ENCODE measurements at places on chromosomes 6 and 20.

GRCh38 chr6:39908838-39909583 is 25.3 kb downstream of the MOCS1 start:
- DNase-seq: no peak

GRCh38 chr20:37378785-37379598 is 33.1 kb downstream of the SRC start:
- DNase-seq: peak; percentile 64

DNA sequence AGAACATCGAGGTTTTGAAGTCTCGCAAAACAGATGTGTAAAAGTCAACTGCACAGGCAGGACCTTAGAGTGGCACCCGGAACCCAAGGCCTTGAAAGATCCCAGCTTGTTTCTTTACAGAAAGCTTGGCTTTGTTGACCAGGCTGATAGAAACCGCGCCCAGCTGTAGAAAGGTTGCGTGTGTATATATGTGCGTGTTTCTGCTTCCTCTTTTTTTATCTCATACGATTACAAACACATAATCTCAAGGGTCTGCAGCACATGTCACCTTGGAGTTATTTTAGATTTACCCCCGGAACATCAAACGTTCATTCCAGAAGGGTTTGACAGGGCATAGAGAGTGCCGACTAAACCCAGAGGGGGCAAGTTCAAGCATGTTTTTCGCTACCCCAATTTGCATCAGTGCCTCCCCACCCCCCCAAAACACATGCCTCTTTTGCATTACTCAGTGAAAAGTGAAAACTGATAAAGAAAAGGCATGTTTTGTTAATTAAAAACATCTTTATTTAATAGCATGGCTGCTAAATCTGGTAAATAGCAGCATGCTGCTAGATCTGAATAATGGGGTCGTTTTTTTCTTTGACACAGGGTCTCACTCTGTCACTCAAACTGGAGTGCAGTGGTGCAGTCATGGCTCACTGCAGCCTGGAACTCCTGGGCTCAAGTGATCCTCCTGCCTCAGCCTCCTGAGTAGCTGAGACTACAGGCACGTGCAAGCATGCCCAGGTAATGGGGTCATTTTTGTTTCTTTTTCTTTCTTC is 33.2 kb upstream of the NCOA3 start:
- DNase-seq: no peak

DNA sequence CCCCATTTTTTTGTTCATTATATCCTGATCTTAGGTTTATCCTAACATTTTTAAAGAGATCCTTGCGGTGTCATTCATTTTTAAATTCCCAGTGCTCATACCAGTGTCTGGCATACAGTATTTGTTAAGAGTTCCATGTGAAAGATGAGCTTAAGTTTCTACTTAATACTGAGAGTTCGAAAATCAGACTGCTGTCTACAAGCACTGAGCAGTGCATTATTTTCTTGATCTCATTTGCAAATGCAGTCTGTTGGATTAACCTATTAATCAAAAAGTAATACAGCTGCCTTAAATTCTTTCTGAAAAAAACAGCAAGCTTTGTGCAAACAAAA is 663 bp downstream of the COQ3 start:
- DNase-seq: no peak

- DNase-seq: peak; percentile 85
These were observed 279.6 kb upstream of the SULF2 start for GRCh38 chr20:48064929-48065328.

DNA sequence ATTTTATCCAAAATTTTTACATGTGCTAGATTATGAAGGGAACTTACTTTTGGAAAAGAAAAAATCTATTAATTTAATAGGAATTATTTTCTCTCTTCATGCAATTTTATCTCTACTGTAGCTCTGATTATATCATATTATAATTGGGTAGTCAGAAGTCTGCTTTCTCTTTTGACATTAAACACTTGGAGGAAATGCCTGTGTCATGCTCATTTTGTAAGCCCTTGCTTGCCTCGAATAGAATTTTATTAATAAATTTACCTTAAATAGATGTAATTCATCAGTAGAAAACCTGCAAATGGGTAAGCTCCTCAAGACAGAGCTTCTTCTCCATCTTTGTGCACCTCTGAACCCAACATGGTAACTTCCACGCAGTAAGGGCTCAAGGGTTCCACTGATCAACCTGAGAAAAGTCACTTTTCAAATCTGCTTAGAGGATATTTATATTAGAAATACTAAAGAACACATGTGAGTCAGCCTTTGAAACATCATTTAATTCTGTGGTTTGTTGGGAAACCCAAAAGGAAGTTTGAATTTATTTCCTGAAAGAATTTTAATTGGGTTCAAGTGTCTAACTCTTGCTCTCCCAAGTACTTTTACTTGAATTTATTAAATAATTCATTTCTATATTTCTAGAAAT is 266.0 kb downstream of the ALDH8A1 start:
- DNase-seq: no peak

GRCh38 chr6:71373943-71374342 is 85.3 kb downstream of the OGFRL1 start:
- no peak for DNase-seq

GRCh38 chr6:35287671-35288396 is 9.8 kb upstream of the DEF6 start:
- no peak for DNase-seq

- no peak for DNase-seq
These were observed 21.2 kb upstream of the ASF1A start for GRCh38 chr6:118872726-118873125.

- no peak for DNase-seq
These were observed 384.5 kb upstream of the HSF2 start for GRCh38 chr6:122014961-122015360.

GRCh38 chr6:115544765-115545671 is 515.7 kb downstream of the FRK start:
- DNase-seq: no peak

DNA sequence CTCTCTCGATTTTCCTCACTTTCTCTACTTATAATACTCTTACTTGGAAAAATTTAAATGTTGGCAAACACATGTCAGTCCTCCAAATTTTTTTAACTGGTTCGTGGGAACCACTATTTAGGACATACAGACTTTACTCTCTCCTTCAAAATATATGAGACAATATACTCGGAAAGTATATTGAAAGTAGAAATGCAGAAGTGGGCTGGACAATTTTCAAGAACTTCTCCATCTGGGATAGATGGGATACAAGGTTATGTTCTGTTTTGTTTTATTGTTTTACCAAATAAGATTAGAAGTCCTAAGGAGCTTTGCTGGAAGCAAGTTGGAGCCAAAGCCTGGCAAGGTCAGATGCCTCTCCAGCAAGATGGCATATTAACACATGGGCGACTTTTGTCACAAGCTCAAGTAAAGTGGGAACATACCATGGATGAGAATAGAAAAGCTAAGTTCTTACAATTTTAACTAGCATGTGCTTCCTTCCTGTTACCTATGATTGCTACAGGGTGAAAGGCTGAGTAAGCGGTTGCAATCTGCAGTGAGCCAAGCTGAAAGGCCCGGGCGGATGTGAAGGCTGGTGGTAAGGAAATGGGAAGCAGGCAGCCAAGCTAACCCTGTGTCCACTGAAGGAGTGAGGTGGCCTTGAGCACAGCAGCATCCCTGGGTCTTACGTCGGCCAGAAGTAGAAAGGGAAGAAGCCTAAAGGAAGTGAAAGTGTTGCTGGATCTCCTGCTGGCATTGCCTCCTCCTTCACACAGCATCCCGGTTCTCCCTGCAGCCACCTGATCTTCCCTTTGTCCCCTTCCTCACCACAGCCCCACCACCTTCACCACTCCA is 7.1 kb downstream of the MAP3K5 start:
- DNase-seq: no peak

- DNase-seq: no peak
These were observed 249.0 kb upstream of the JARID2 start for GRCh38 chr6:14996892-14997291.

- DNase-seq: no peak
These were observed 50.5 kb upstream of the SSTR4 start for GRCh38 chr20:22984606-22985005.

- DNase-seq: no peak
These were observed 11.7 kb upstream of the SIRPB1 start for GRCh38 chr20:1631309-1632151.

- no peak for DNase-seq
These were observed 10.4 kb downstream of the MRPL14 start for GRCh38 chr6:44116641-44117382.

DNA sequence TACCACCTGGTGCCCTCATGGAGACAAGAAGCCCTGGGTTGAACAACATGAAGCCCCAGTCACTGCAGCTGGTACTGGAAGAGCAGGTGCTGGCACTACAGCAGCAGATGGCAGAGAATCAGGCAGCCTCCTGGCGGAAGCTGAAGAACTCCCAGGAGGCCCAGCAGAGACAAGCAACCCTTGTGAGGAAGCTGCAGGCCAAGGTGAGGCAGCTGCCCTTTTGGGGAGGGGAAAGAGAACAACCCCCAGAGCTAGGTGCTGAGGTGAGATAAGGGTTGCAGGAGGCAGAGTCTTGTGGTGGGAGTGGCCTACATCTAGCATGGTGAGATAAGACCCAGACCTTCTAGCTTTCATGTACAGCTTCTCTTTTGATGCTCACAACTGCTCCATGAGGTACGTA is 7.0 kb downstream of the CEP250 start:
- DNase-seq: no peak

- DNase-seq: no peak
These were observed 180.6 kb downstream of the PTPRK start for GRCh38 chr6:128339635-128340450.

GRCh38 chr6:47862731-47863130 is 80.9 kb downstream of the OPN5 start:
- no peak for DNase-seq

- DNase-seq: peak; percentile 58
These were observed 161.3 kb downstream of the PHACTR3 start for GRCh38 chr20:59765599-59766177.

DNA sequence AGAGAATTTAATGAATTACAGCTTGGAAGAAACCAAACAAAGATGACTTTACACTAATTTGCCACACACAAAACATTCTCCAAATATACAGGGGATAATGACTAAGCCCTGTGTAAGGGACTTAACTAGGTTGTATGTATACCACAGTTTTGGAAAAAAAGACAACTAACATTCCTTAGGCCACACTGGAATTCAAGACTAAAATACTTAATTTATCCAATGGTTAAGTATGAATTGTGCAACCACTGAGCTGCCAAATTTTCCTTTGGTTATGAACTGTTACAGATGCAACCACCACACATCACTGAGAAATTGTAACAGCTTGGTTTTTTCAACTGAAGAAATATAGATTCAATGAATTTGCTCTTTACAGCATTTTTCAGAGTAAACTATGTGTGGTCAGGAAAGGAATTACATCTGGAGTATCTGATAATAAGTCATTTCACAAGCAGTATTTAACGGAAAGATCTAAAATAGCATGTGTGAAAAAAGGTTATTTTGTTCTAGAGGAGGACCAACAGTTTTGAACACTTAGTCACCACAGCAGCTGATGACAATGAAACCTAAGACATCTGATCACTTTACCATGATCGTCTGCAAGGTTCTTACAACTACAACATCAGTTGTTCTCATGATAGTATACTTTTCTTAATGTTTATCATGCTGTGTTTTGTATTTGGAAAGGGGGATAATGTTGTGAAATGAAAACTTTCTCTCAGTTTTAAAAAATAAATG is 318.8 kb downstream of the BCKDHB start:
- no peak for DNase-seq

DNA sequence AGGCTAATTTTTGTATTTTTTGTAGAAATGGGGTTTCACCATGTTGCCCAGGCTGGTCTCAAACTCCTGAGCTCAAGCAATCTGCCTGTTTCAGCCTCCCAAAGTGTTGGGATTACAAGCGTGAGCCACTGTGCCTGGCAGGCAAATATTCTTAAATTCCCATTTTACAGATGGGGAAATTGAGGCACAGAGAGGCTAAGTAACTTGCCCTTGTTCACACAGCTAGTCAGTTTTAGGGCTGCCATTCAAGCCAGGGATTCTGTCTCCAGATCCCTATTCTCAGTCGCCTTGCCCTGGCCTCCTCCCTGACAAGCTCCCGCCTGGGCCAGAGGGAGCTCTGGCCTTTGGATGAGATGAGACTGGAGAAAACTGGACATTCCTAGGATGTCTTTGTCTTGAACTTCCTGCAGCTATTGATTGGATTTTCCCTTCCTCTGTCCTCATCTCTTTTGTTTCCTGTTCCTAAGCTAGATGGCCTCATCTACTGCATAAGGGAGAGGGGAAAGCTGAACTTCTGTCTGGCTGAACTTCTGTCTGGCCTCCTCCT is 90.5 kb downstream of the NDUFAF5 start:
- no peak for DNase-seq

GRCh38 chr6:69489970-69490369 is 306.8 kb downstream of the LMBRD1 start:
- no peak for DNase-seq

GRCh38 chr20:214383-214782 is 12.7 kb upstream of the DEFB129 start:
- no peak for DNase-seq
